Hindlimb muscle (tissue), 1 donor: ENCODE measurements at places on chromosomes 6 and 20. TPM values are rescaled to one million over a fixed set of nuclear protein-coding genes. Genes with fewer than 3 reads are reported as not detected.

GRCh38 chr6:165755583-165755982 lies 92.5 kb upstream of the PDE10A start:
- no peak for DNase-seq

DNA sequence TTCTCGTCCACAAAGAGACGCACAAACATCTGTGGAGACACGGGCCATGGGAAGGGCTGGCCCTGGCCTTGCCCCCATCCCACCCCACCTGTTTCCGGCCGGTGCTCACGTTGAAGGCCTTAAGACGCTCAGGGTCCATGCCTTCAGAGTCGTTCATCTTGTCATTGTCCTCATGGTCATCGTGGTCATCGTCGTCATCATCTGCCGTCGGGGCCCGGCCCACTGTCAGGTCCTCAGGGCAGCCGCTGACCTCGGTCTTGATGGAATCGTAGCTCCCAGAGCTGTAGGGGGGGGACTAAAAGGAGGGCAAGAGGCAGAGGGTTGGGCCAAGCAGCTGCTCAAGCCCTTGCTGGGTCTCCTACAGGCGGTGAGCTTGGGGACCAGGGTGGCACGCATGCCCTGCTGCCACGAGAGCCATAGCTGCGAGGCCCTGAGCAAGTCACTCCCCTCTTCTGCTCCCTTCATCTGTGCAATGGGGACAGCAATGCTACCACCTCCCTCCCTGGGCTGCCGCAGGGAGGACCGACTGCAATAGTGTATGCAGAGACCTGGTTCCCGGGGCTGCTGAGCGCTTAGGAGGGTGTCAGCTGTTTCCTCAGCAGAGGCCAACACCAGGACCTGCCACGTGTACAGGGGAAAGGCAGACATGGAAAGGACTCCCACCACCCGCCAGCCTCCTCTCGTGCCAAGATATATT lies 95.5 kb downstream of the ASXL1 start:
- no peak for DNase-seq

DNA sequence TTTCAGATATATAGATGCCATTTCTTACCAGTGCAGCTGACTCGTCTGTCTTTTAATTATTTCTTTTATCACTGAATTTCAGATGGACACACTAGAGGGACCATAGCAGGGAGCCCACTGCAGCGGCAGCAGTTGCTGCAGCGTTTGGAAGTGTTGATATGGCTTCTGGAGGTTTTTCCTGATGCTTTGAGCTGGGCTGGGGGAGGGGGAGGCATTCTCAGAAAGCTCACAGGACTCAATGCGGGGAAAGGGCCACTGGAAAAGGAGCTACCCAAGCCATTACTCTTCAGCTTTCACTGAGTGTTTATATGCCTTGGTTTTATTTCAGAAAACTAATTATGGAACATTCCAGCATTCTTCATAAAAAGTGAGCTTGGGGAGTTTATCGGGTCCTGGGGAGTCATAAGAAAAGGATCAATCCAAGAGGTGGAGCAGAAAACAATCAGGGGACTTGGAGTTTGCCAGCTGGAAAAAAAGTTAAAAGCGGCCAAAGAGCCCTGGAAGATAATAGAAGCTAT lies 740.4 kb upstream of the FLRT3 start:
- DNase-seq: no peak

GRCh38 chr6:128138694-128139093 lies 237.8 kb upstream of the THEMIS start:
- DNase-seq: no peak

GRCh38 chr6:142323377-142323776 lies 21.6 kb downstream of the ADGRG6 start:
- DNase-seq: no peak

- no peak for DNase-seq
Observed at GRCh38 chr20:48807586-48808381, 20.0 kb downstream of the PREX1 start.

DNA sequence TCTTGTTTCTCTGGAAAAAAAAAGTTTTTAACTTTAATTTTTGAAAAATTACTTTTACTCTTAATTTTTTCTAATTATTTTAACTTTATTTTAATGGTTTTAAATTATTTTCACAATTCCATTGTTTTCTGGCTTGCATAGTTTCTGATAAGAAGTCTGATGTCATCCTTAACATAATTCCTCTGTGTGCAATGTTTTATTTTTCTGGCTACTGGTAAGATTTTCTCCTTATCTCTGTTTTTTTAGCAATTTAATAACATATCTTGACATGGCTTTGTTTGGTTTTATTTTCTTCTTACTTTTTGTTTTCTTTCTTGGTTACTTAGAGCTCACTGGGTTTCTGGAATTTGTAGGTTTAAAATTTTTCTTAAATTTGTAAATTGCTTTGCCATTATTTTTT lies 114.8 kb downstream of the TBXT start:
- no peak for DNase-seq

Gene RGS17
- 0.74 TPM for polyA plus RNA-seq

Gene ASIP
- 0.68 TPM for polyA plus RNA-seq

Gene SLC12A5
- polyA plus RNA-seq: 1.3 TPM

DNA sequence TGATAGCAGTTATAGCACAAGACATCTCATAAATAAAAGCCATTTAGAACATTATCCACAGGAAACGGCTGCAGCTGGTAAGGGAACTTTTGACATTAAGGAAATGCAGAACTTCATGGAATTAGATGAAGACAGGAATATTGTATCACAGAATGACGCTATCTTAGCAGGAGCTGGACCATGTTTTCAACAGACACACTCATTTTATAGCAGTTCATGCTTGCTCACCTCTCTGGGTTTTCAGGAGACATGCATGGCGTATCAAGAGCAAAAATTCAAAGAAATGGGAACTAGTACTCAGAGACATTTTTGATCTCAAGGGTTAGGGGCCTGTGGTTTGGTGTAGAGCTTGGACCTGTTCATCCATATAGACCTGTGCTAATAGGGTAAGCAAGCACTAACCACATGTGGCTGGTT lies 125.0 kb downstream of the FYN start:
- no peak for DNase-seq

DNA sequence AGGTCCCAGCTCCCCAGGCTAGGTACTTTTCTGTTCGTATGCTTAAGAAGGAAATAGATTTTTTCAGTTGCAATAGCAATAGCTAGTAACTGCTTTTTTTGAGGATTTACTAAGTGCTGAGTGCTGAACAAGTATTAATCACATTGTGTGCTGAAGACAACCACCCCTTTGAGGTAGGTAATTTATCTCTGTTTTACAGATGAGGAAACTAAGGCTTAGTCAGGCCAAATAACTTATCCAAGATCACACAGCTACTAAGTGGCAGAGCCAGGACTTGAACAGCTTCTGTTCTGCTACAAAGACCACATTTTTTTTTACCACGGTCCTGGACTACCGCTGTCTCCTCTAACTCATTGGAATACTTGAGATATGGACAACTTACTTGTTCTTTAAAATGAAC lies 39.8 kb downstream of the LRRN4 start:
- no peak for DNase-seq

DNA sequence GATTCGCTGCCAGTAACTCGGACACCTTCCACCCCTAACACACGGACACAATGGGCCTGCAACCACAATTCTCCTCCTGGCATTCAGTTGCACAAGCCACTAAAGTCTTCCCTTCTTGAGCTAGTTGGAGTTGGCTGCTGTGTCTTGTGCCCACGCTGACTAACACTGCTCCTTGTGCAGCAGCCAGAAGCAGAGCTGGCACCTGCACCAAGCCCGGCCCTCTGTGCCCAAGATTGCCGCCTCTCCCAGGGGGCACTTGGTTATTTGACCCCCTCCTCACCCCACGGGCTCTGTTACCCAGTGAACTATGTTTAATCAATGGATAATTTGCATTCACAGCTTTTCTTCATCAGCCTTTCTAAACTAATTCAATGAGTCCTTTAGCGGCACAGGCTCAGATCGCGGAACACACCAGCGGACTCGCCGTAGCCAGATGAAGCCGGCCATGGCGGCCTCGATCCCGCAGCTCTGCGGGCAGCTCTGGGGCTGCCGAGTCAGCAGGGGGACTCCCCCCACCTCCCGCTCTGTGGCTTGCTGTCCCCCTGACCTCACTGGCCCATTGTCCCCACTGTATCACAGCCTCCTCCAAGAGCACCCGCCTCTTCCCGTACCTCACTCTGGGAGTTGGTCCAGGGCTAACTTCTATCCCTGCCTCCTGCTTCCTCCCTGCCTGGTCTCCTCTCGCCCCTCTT lies 94.8 kb upstream of the AFDN start:
- no peak for DNase-seq

- no peak for DNase-seq
Observed at GRCh38 chr6:47402081-47402480, 75.5 kb upstream of the CD2AP start.

GRCh38 chr20:42747765-42748411 lies 441.8 kb downstream of the PTPRT start:
- no peak for DNase-seq

- DNase-seq: no peak
Observed at GRCh38 chr20:50394569-50394968, 115.6 kb upstream of the PTPN1 start.

Gene CHRNA4
- polyA plus RNA-seq: 0.25 TPM

DNA sequence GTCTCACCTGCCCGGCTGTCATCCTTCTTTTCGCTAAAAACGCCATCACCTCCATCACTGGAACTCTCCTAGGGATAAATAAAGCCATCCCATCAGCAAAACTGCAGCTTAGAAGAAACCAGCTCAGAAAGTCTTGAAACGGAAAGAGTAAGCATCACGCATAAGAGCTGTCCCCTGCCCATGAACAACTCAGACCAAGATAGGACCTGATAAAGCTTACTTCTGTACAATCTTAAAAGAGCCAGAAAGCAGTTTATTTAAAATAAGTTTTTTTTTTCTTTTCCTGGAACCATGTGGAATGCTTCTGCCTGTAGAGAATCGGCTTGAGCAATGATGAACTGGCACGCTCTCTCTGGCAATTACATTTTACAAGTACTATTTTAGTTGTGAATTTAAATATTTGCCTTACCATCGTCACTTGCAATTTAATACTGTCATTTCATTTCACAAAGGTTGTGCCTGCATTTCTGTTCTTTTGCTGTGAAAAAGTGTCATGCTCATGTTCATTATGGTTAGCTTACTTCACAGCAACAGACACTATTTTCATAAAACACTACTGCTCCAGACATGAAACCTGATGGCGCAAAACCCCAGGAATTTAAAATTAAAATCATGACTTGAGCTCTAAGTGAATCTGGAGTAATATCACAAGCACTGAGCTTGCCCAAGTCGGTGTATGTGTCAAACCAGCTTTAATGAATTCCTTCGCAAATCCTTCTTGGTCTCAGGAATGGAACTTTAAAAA lies 59.6 kb upstream of the EMILIN3 start:
- DNase-seq: no peak

DNA sequence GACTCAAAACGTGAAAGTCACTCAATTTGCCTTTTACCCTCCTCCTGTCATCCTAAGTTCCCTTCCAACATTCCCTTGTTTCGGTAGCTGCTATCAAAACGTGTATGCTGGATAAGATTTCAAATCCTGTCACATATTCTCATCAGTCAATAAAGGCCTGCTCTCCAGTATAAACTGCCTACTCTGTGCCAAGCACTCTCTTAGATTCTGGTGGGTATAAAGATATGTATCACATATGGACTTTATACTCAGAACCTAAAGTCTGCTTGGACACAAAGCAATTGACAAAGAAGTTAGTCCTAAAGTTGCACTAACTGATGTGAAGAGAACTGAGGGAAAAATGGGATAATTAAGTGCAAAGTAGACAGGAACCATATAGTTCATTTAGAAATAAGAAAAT lies 476.6 kb upstream of the MARCKS start:
- DNase-seq: no peak

- DNase-seq: no peak
Observed at GRCh38 chr6:13432526-13433184, 54.7 kb downstream of the GFOD1 start.

Gene KIF25
- 0.99 TPM for polyA plus RNA-seq

- DNase-seq: peak; percentile 94
Observed at GRCh38 chr20:17569616-17570346, at the start of gene DSTN. Gene DSTN, plus strand, starts transcription at chr20:17570075. Its CDS starts 134 bp downstream, at chr20:17570209.

GRCh38 chr6:111150577-111150976 lies 63.3 kb downstream of the SLC16A10 start:
- no peak for DNase-seq

GRCh38 chr20:58416835-58417234 lies 27.8 kb downstream of the VAPB start:
- DNase-seq: no peak

DNA sequence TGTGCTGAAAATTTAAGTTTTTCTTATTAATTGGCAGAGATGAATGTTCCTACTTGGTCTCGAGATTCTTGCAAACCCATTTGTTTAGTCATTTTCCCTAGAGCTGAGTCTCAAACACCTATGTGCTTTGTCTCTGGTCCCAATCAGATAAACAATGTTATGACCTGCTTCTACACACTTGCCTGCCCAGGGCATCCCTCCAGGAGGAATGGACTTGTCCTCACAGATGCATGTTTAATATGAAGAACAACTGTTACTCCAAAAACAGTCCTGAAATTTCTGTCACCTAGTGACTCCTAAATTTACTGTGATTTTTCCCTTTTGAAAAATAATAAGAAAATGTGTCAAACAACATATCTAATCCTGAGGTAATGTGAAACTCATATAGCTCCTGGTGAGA lies 43.7 kb downstream of the HDGFL1 start:
- DNase-seq: no peak

DNA sequence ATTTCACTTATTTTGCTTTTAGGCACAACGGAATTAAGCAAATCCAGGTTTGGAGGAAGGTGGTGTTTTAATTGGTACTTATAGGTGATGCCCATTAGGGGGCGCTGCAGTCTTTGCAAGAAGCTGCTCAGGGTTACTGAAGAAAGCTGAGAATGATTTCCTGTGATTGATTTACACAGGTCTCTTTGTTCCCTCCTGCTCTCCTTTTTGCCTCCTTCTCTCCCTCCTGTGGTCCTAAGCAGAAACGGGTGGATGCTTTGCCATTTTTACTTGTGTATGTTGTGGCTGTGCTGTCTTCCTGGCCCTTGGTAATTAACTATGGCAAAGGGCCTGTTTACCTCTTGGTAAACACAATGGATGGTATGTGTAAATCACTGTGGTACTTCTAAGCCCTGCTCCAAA lies 97.8 kb downstream of the ANKS1A start:
- DNase-seq: peak; percentile 71

- no peak for DNase-seq
Observed at GRCh38 chr6:129842881-129843409, 18.2 kb downstream of the TMEM244 start.

Gene CST5
- not detected for polyA plus RNA-seq

- DNase-seq: no peak
Observed at GRCh38 chr20:764255-764654, 4.0 kb downstream of the SLC52A3 start.

Gene LY86
- 3.3 TPM for polyA plus RNA-seq

Gene TREM1
- polyA plus RNA-seq: 0.46 TPM

DNA sequence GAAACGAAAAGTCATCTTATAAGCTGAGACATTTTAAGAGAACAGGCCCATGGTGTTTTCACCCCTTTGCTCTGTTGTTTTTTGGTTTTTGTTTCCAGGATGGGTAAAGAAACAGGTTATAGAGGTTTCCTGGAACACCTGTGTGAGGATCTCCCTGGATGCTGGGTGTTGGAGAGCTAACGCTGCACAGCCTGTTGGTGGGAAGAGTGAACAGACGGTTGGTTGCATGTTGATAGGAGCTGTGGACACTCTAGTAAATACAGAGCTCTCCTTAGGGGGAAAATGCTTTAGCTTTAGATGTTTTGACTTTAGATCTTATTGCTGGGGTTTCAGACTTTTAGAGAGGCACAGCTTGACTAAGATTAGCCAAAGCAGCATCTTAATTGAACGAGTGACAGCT lies 235.2 kb downstream of the SOX4 start:
- DNase-seq: no peak

- peak; percentile 80 for DNase-seq
Observed at GRCh38 chr6:41066867-41067304, 5.3 kb downstream of the OARD1 start.

- DNase-seq: no peak
Observed at GRCh38 chr6:136920216-136920615, 1.9 kb upstream of the SLC35D3 start.
